ENCODE measurements at places on chromosomes 6 and 20.

DNA sequence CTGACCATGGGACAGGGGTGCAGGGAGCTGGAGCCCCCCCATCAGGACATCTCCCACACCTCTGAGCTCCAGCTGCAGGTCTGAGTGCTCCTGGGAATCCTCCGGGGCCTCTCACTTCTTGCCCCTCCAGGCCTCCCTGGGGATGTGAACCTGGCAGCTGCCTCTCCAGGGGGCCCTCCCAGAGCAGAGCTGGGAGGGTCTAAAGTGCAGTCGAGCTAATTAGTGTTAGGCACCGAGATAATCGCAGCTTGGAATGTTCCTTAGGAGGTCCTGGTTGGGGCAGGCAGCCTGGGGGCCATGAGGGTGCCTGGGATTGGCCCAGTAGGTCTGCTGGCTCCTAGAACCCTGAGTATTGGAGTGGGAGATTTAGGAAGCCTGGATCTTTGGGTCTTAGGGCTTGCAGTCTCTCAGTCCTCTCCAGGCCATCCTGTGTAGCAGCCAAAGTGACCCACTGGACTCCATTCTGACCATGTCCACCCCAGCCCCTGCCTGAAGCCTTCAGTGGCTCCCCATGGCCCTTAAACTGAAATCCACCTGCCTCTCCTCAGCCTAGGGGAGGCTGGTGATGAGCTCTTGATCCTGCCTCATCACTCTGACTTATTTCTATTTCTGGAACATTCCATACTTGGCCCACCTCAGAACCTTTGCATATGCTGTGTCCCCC, 26.0 kb downstream of the CEBPB start:
- no peak for DNase-seq

DNA sequence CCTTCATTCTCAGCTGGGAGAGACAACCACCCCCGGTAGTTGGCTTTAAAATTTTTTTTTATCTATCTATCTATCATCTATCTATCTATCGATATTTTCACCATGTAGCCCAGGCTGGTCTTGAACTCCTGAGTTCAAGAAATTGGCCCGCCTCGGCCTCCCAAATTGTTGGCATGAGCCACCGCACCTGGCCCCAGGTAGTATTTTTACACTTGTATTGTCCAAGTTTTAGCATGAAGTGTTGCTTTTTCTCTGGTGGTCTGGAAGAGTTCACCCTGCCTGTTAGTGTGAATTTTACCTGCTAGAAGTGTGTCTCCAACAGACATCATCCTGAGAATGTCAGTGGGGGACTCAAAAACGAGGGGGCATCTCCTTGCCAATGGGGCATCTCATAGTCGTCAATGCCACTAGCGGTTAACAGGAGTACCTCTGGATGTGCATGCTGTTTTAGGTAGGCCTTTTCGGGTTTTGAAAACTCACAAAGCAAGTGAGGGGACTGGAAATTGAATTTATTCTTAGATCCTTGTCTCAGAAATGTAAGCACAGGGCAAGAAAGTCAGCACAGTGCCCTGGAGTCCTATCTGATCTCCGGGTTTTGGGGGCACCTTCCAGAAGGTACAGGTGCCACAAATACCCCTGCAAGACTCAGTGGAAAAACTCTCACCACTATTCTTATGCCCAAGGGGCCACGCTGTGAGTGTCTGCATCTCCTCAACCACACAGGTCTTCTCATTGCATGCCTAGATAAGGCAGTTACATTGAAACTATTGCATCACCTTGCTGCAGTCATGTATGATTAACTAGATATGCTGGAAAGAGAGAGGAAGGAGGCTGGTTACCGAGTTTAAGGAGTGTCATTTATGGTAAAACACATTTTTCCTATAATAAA, 37.1 kb downstream of the TNFAIP3 start:
- DNase-seq = no peak

DNA sequence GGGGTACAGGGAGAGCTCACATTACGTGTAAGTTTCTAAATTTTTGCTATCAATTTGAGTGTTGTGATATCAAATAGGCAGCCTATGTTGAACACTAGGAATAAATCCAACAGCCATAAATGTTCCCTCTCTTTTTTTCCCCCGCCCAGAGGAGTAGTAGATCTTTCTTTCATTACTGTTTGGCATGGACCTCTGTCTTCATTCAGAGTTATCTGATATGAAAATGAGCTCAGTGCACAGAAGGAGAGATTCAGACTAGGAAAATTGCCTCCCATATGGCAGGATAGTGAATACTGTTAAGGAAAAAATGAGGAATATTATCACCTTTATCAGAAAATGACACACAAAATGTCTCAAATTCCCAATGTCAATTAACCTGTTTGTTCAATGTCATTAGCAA, 110.0 kb upstream of the EYS start:
- DNase-seq = no peak

DNA sequence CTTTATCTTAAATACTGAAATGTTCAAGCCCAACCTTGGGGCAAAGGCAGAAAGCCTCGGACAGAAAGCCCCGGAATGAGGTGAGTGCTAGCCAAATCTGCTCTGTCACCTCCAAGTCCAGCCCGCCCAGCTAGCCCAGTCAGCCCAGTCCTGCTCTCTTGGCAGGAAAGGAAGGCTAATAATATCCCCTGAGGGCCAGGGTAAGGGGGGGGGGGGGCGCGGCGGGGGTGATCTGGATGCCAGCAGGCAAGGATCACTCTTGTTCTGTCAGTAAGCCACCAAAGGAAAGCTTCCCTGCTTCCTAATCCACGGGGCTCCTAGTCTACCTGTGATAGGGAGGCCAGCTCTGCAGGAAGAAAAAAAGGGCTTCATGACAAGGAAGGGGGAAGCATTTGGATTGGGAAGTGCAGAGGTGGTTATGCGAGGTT, 1.1 kb downstream of the NDRG3 start:
- peak; percentile 77 for DNase-seq

GRCh38 chr6:120614723-120615122, 719.6 kb downstream of the TBC1D32 start:
- no peak for DNase-seq

DNA sequence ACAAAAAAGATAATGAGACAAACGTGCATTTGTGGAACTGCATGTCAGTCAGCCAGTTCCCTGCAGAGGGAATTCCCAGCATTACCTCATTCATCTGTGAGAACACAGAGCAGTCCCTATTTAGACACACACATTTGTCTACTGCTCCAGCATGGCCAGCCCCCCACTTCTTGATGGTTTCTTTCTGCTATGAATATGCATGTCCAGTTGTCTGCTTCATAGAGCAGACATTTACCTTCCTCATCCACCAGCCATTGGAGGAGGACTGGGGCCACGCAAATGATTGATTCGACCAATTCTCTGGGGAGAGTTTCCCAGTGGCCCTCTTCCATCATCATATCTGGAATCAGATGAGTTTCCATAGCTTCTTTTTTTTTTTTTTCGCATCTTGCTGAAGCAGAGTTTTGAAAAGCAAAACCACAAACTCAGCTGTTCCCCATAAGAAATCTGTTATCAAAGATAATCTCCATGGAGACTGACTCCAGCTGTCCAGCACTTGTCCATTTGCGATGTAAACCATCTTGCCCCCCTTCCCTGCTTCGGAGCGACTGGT, 11.8 kb downstream of the ENPP1 start:
- no peak for DNase-seq

GRCh38 chr6:7615611-7616383, 25.8 kb downstream of the SNRNP48 start:
- DNase-seq = peak; percentile 67

DNA sequence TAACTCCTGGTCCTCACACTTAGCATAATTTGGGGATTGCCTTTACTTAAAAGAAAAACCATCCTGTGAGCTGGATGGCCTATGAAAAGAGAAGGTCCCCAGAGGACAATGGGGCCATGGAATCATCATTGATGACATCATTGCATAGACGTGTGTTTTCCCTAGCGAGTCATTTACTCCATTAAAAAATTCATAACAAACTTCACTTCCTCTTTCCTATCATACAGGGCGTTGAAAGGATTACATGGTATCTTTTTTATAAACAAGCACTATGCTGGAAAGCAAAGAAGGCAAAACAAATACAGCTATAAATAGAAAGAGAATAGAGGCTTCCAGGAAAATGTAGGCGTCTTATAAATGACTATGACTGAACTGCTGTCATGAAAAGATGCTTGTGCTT, 11.3 kb upstream of the COL12A1 start:
- DNase-seq = no peak

GRCh38 chr20:7302250-7302649, 534.8 kb downstream of the BMP2 start:
- DNase-seq = no peak

- no peak for DNase-seq
These were observed 3.9 kb upstream of the SYS1 start for GRCh38 chr20:45359069-45359405.

DNA sequence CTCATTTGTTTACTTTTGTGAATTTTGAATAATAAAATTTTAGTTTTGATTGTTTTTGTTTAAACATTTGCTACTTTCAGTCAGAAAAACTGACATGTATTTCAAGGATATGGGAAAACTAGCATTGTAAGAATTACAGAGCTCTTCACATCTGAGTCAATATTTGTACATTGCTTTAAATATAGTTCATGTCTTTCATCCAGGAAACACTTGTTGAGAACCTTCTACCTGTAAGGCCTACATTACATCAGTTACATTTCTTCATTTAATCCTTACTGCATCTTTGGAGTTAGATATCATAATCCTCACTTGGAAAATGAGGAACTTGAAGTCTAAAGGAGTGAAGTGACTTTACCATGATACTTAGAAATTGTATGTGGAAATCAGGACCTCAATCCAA, 242.9 kb downstream of the KCNQ5 start:
- no peak for DNase-seq

DNA sequence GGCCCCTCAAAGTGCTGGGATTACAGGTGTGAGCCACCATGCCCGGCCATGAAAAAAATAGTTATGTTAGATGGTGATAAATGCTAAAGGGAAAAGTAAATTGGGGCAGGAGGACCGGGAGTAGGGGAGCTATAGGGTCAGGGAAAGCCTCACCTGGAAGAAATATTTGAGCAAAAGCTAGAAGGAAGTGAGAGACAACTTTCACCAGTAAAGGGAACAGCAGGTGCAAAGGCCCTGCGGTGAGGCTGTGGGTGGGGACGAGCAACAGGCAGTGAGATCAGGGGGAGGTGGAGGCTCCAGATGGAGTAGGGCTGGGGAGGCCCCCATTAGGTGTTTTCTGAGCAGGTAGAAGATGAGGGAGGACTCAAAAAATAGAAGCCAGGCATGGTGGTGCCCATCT, 16.0 kb downstream of the BCAS4 start:
- no peak for DNase-seq

GRCh38 chr20:45822857-45823256, 4.3 kb downstream of the TNNC2 start:
- DNase-seq = peak; percentile 70

GRCh38 chr6:33668914-33669313, 42.6 kb downstream of the UQCC2 start:
- no peak for DNase-seq

DNA sequence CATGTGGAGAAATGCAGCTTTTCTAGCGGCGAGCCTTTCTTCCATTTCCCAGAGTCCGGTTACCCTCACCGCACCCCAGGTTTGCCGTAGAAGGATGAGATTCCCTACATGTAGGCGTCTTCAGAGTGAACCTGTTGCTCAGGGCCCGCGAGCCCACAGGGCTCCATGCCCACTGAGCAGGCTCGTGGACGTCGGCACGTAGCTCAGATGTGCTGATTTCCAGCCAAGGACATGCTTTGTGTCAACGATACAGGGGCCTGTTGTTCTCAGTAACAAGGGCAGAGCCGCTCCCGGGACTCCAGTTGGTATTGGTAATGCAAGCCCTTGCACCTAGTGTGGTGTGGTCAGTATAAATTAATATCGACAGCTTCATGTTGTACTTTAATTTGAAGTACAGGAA, 159.6 kb downstream of the MTHFD1L start:
- DNase-seq = no peak

DNA sequence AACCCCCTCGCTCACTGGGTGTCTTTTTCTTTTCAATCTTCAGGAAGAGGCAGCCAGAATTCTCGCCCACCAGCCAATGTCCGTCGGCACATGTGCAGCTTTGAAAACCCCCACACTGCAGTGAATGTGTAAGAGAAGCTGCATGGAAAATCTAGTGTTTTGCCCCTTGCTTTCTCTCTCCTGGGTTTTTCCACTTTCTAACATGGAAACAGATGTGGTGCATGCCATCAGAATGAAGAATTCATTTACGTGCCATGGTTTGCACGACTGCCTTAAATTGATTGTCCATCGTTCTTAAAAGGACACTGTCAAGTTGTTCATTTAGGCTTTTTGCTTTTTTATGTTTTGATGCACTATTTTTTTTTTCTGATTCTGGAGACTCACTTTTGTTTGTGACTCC, 117.1 kb upstream of the RAB32 start:
- DNase-seq = no peak

GRCh38 chr6:170024940-170025339, 265.9 kb downstream of the DLL1 start:
- DNase-seq = no peak

DNA sequence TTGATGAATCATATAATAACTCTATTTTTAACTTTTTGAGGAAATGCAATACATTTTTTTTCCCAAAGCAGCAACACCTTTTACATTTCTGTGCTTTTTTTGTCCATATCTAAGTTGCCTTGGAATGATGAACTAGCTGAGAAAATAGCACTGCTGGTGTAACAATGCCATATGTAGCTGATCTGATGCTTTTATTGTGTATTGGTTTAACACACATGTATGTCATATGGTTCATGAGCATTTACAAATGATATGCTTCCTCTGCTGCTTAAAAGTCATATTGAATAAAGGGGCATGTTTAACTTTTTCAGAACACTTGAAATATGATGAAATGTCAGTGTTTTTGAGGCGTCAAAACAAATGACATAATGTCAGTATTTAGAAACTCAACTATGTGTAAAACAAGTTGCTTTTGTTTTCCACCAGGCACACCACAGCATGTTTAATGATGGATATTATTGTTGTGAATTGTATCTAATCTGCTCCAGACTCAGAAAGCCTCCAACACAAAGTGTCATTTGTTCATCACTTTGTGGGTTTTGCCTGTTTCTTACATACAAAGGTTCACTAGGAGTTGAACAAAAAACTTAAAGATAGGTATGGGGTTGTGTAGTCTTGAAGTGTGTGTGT, 775.8 kb upstream of the FLRT3 start:
- no peak for DNase-seq

- peak; percentile 64 for DNase-seq
These were observed 481 bp downstream of the SERPINB6 start for GRCh38 chr6:2970753-2971419.

DNA sequence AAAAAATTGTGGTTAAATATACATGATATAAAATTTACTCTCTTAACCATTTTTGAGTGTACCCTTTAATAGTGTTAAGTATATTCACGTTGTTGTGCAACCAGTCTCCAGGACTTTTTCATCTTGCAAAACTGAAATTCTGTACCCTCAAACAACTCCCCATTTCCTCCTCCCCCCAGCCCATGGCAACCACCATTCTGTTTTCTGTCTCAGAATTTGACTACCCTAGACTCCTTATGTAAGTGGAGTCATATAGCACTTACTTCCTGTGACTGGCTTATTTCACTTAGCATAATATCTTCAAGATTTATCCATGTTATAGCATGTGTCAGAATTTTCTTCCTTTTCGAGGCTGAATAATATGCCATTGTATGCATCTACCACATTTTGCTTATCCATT, 5.1 kb downstream of the VPS16 start:
- no peak for DNase-seq

GRCh38 chr6:122798099-122798641, 9.1 kb downstream of the SMPDL3A start:
- no peak for DNase-seq

Measured in D341Med (cell line).